ENCODE measurements at places on chromosomes 7 and 10.

DNA sequence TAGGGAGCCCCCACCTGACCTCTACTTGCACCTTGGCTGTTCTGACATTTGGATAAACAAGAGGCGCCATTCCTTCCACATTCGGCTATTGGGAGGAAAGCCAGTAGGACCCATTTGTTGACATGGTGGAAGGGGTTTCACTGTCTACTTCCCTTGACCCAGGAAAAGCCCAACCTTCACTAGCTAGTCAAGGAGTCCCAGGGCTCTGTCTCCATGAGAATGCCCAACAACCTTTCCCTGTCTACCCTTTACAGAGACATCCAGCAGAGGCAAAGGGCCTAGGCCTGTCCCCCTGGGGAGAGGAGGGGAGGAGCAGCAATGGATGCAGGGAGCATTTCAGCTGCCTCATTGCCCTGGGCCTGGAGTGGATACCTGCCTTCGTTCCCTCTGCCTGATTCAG, 136.1 kb downstream of the NEURL1 start:
- DNase-seq, result no peak

DNA sequence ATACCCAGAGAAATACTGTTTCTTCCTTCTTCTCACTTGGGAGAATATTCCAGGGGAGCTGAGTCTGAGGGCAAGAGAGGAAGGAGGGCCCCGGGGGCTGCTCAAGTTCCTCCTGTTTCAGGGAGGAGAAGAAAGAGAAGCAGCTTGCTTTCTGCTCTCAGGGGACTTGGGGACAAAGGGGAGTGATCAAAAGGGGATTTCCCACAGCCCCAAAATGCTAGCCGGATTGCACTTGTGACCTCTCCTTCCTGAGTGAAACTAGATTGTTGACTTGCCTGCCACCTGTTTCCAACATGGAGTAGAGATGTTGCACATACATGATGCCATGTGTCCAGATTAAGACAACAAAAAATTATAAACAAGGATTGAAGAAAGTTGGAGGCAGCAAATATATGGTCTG, 28.7 kb upstream of the PDCD4 start:
- no peak for DNase-seq

DNA sequence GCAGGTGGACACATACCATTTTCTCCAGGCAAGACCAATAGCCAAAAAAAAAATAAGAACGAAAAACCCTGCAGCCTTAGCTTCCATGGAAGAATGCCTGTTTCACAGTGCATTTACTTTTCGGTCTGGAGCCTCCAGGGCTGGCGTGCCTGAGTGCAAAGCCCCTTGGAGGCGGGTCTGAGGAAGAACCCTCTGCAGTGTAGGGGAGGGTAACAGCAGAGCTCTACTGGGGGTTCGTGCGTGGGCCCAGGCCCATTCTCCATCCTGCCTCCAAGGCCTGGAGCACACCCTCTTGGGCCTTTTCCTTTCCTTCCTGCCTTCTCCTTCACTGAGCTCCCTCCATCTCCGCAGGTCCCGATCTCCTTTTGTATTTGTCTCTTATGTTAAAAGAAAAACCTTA, 172.3 kb upstream of the GLI3 start:
- no peak for DNase-seq

- no peak for DNase-seq
These were observed 52.1 kb downstream of the MYL10 start for GRCh38 chr7:101576998-101577397.

GRCh38 chr7:124413029-124413428, 352.6 kb downstream of the GPR37 start:
- DNase-seq, result no peak

DNA sequence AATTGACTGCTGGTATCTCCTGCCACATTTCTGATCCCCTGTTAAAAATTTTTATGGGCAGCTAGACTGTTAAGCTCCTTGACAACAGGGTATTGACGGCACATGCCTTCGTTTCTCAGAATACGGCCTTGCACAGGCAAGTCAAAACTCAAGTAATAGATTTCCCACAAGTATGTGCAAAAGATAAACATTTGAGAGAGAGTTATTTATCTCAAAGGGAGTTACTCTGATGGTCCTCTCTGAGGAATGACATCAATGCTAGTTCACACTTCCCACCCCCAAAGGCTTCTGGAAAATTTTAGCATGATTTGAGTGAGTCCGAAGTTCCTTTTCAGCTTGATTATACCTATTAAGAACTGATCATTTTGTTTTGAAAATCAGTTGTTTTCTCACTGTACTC, 71.9 kb downstream of the JCAD start:
- DNase-seq, result no peak

GRCh38 chr10:74824184-74824899, 2.1 kb upstream of the KAT6B start:
- no peak for DNase-seq

- no peak for DNase-seq
These were observed 68.1 kb upstream of the CDK6 start for GRCh38 chr7:92904244-92905131.

DNA sequence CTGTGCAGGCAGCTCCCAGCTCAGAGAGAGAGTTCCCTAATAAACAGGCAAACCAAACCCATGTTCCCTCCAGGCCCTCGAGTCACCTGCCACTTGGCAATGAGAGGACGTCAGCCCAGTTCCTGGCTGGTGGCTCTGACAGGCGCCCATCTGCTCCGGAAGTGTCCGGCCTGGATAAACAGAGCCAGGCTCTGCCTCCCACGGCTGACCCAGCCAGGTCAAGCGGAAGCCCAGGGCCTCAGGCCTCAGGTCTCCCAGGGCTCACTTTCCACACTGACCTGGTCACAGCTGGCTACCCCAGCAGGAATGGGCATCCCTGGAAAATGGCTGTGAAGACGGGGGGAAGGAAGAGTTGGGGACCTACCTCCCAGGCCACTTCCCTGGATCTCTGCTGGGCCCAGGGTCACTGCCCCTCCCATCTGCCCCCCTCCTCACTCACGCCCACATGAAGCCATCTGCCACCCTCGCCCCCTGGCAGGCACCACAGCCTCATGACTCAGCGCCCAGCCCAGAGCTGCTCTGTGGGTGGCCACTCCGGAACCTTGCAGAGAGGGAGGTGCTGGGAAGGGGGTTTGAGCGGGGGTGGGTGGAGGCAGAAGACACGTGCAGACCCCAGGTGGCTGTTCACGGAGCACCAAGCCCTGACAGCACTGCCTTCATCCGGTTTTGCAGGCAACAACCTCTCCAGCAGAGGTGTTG, 37.4 kb upstream of the DUSP5 start:
- DNase-seq, result peak; percentile 9

DNA sequence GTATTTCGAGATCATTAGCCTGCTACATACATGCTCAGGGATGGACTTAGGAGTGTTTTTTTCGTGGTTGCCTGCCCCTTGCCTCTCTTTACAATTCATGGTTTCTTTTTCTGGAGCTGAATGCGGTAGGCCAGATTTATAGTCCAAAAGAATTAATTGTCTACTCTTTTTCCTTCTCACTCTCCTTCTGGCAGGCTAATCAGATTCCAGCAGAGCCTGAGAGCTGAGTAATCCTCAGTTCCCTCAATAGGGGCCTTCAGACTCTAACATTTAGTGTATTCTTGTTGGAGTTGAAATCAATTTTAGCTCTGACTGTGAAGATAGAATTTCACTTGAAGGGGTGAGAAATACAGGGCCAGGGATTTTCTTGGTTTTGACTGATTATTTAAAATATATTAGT, 16.4 kb downstream of the SORCS3 start:
- no peak for DNase-seq

- DNase-seq, result no peak
These were observed 70.1 kb upstream of the CABCOCO1 start for GRCh38 chr10:61592581-61592980.

DNA sequence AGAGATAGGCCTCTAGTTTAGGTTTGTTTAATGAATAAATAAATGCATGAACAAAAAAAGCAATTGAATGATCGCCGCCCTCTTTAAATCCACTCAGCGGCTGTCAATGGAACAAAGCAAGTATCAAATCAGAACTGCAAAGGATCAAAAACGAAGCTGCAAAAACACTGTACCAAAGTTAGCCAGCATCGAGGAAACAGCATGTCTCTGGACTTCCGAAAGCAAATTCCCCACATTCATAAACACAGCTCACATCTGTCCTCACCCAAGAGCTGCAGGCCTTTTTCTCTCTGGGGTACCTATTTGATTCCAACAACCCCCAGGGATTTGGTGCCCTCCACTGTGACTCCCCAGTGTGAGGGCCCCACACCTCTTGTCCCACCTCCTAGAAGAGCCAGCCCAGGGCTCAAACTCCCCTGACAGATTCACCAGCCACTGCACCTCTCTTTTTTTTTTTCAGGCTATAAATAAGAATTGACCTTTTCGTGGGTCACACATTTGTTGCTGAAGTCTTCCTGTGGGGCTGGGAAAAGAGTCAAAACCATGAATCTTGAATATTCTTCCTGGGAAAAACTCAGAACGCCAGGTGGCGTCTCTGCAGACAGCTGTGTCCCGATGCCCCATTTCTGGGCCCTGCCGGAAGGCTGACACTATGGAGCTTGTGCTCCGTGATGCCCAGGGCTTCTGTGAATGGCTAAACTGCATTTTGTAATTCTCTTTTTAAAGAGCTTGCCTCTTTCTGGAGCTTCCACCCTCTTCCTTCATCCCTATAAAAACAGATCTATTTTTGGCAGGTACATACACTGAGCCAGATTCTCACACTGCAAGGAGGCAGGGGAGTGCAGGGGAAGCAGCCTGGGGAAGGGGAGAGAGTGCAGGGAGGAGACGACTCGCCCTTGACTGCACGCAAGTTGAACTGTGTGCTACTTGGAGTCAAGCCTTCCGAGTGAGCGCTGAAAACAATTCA, 51.7 kb downstream of the HSPA12A start:
- peak; percentile 62 for DNase-seq

DNA sequence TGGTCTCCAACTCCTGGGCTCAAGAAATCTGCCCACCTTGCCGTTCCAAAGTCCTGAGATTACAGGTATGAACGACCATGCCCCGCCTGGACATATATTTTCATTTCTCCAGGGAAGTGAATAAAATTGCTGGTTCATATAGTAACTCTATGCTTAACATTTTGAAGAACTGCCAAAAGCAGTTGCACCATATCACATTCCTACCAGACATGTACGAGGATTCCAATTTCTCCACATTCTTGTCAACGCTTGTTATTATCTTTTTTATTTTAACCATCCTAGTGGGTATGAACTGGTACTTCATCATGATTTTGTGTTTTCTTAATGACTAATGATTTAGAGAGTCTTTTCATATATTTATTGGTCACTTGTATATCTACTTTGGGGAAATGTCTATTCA, 21.9 kb upstream of the CPN1 start:
- no peak for DNase-seq
